ENCODE measurements at places on chromosomes 12 and 14. TPM values are rescaled to one million over a fixed set of nuclear protein-coding genes. Genes with fewer than 3 reads are reported as not detected.

RAD51B gene
- total RNA-seq = 16.4 TPM

MYRFL gene
- not detected for total RNA-seq

AQP6 gene
- total RNA-seq = not detected

TAS2R46 gene
- total RNA-seq = 6.3 TPM

HOXC13 gene
- not detected for total RNA-seq

OTOGL gene
- total RNA-seq = under 0.01 TPM

SLC6A12 gene
- total RNA-seq = not detected

RNASE3 gene
- not detected for total RNA-seq

SELPLG gene
- 4.1 TPM for total RNA-seq

RDH12 gene
- 0.15 TPM for total RNA-seq

TPH2 gene
- total RNA-seq = not detected

IGF1 gene
- 0.83 TPM for total RNA-seq

B3GNT4 gene
- not detected for total RNA-seq

CAPZA3 gene
- not detected for total RNA-seq

PRB2 gene
- not detected for total RNA-seq

OR4K5 gene
- not detected for total RNA-seq

SLC35F4 gene
- not detected for total RNA-seq

RFX4 gene
- not detected for total RNA-seq

FOXN4 gene
- not detected for total RNA-seq

MGP gene
- total RNA-seq = 3.5 TPM

CLEC2D gene
- 4.1 TPM for total RNA-seq

CLEC4D gene
- total RNA-seq = not detected

HOXC12 gene
- not detected for total RNA-seq

ALDH1L2 gene
- total RNA-seq = 41.4 TPM

TAS2R30 gene
- total RNA-seq = 3.6 TPM

GPR135 gene
- 4.1 TPM for total RNA-seq

CCDC60 gene
- not detected for total RNA-seq

TEX22 gene
- 0.44 TPM for total RNA-seq

ASPG gene
- not detected for total RNA-seq

ZNF605 gene
- 12.2 TPM for total RNA-seq

SIRT4 gene
- 1.9 TPM for total RNA-seq

SLC4A8 gene
- 4.5 TPM for total RNA-seq

BEGAIN gene
- total RNA-seq = not detected

STXBP6 gene
- total RNA-seq = 6.1 TPM

SRRM4 gene
- total RNA-seq = under 0.01 TPM

KIF5A gene
- 0.66 TPM for total RNA-seq
